ENCODE measurements at places on chromosomes 1 and 21.
A peak's percentile ranks its signal among the peaks of the same experiment; 100 is the strongest.

- peak; percentile 24 for DNase-seq
Measured at GRCh38 chr1:39391691-39392679, 99.5 kb upstream of the BMP8A start.

DNA sequence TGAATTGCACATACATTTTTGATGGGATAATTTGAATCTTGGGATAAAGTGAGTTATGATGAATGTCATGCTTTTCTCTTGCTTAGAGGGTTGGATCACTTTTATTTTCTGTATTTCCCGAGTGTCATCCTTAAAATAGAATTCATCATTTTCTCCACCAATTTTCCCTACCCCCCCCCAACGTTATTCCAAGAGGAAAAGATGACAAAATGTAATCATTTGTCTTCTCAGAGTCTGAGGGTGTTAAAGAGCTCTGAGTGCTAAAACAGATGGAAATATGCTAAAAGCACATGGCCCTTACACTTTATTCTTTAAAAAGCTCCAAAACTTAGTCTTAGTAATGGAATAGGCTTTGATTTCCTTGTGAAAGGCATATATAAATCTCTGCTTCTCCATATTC, 81.4 kb downstream of the CHRM3 start:
- no peak for DNase-seq

DNA sequence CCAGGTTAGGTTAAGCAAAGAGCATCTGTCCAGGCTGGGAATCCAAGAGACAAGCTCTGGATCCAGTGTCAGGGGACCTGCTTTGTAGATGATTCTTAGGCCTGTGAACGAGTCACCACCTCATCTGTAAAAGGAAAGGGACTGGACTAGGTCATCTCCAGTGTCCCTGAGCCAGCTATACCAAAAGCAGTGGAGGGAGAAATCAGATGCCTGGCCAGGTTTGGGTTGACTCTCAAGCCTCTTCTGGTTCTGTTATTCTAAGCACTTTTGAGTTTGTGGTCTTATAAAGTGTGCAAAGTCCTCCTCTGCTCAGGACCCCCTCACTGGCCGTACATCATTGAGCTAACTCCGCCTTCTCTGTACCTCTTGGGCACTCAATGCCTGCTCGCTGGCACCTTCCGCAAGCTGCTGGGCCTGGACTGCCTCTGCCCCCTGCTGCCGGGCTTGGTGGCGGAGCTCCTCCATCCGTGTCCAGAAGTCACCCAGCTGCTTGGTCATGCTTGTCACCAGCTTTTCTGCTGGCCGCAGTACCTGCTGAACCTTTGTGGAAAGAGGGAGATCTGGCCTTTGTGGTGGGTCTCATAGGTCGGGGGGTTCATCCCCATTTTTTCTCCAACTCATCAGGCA, 33.6 kb downstream of the CAMK1G start:
- no peak for DNase-seq

DNA sequence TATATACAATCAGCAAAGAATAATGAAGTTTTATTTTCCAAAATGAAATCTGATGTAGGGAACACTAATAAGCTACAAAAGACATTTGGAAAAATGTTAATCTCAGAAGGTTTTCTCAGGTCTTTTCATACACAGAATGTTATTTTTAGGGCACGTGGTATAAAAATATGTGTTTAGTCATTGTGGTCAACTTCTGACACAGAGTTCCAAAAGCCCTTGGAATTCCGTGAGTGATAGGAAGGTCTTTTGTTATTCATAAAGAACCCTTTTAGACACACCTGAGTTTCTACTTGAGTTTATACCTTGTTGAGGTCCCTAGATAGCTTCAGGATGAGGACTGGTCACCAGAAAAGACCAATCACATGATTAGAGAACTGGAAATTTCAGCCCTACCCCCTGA, 277.6 kb upstream of the NCAM2 start:
- no peak for DNase-seq

- peak; percentile 48 for DNase-seq
Measured at GRCh38 chr1:182035097-182035770, 26.3 kb downstream of the ZNF648 start.

DNA sequence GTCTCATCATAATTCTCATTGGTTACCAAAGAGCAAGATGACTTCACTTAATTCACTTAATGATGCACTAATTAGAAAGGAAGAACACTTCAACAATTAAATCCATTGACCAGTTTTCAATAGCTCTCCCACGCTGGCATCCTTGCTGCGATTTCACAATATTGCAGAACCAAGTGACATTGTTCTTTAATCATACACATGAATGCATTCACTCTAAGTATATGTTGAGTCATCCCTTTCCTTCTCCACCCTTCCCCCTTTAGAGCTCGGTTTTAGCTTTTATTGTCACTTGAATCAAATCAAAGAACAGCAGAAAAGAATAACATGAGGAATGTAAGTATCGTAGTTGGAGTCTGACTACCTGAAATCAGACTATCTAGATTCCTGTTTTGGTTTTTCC, 233.6 kb upstream of the FMN2 start:
- no peak for DNase-seq

Measured in stimulated activated CD4-positive, alpha-beta T cell treated with anti-CD3 and anti-CD28 coated beads, Interleukin-15, amount 100 ng/mL, for 24 hours (primary cell).